Midbrain (tissue), 1 donor: ENCODE measurements at places on chromosomes 1 and 21.
A peak's percentile ranks its signal among the peaks of the same experiment; 100 is the strongest.

DNA sequence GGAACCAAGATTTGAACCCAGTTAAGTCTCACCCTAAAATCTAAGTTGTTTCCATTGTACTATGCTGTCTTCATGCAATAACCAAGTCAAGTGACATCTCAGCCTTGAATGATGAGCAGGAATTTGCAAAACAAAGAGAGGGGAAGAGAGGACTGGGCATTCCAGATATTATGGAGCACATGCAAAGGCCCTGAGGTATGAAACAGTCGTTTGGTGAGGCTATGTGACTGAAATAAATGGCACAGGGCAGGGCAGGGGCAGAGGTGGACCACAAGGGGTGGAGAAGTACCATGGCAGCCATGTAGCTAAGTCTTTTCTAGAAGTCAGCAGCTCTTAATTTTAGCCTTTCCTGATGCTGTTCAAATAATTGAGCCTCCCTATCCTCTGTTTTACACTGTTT, 37.6 kb upstream of the RAP1A start:
- DNase-seq = no peak

DNA sequence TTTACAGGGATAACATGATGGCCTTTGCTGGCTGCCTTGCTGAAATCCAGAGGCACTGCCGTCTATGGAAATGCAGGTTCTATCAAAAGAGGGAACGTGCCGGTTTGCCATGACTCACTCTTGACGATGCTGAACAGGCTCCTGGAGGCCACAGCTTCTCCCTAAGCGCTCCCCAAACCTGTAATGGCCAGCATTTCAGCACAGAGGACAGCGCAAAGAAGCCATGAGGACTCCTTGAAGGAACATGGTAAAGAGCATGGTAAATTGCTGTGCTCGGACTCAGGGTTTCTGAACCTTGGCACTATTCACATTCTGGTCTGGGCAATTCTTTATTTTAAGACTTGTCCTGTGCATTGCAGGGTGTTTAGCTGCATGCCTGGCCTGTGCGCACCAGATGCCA, 217.5 kb downstream of the CAMTA1 start:
- no peak for DNase-seq

DNA sequence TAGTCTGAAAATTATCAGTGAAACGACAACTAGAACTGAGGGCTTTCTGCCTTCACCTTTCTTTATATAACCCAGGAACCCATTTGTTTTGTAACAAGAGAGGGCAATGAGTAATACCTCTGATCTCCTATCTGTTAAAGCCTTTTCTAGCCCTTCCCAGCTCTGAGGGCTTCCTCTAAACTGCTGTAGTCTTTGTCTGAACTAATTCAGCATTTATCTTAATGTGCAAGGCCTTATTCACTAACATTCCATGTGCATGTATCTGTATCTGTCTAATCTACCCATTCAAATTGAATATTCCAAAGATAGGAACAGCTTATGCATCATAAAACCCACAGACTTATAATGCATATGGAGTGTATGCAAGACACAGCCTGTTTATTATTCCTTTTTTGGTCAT, 167.1 kb downstream of the LYPLAL1 start:
- DNase-seq = no peak

- DNase-seq = no peak
Measured at GRCh38 chr1:162388615-162389014, 7.1 kb downstream of the C1orf226 start.

DNA sequence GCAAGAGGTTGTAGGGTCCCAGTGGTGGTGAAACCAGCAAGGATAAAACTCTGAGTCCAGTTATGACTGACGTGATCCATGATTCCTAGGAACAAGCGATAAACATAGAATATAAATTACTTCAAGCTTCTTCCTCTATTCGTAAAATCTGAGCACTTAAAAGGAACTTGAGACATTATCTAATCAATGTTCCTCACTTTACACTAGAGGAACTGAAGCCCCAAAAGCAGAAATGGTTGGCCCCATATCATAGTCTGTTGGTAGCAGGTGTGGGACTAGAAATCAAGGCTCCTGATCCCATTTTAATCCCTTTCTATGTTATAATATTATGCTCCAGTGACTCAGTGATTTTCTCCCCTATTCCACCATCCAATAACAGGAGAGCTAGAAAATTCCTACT, 21.9 kb upstream of the MNDA start:
- no peak for DNase-seq

- DNase-seq = no peak
Measured at GRCh38 chr1:18730321-18730720, 99.7 kb downstream of the PAX7 start.

- DNase-seq = no peak
Measured at GRCh38 chr1:156744786-156745419, 4.0 kb upstream of the MRPL24 start.

- DNase-seq = no peak
Measured at GRCh38 chr1:23422241-23422877, 2.2 kb downstream of the TCEA3 start.

DNA sequence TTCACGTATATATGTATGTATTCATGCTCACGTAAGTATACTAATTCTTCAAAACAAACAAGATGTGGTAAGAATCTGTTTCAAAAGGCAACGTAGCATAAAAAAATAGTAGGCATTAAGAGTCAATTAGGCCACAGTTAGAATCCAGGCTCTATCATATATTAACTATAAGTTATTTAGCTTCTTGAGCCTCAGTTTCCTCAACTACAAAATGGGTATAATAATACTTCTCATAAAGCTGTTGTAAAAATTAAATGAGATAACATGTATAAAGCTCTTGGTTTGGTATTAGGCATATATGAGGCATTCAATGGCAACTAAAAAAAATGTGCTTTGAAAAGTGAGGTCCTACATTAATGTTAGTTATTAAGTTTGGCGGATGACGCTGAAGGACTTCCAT, 9.2 kb downstream of the B3GALNT2 start:
- no peak for DNase-seq

GRCh38 chr1:32759997-32760623, 57.0 kb downstream of the YARS1 start:
- DNase-seq = no peak

DNA sequence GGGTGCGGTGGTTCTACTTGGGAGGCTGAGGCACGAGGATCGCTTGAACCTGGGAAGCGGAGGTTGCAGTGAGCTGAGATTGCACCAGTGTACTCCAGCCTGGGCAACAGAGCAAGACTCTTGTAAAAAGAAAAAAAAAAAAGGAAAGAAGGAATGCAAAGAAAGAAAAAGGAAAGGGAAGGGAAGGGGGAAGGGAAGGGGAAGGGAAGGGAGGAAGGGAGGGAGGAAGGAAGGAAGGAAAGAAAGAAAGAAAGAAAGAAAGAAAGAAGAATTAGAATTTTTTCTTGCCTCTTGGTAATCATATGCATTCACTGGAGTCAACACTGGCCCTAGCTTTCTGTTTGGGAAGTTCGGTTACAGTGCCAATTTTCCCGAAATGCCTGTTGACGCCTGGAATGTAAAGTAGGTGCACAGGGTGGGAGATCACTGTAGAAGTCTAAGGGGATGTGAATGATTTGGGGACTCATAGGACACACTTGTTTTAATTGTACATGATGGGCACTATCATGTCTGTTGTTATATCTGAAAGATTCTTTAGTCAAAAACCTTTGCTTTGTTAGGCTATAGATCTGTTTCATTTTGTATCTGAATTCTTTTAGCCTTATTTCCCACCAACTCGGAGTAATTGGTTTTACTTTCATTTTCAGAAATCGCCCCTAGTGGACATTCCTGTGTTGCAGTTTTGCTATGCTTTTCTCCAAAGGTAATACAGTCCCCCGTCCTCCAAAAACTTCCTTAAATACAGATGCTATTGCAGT, 59.8 kb upstream of the MORC3 start:
- peak; percentile 73 for DNase-seq

GRCh38 chr1:89800022-89800655, 20.7 kb upstream of the LRRC8D start:
- no peak for DNase-seq

- peak; percentile 47 for DNase-seq
Measured at GRCh38 chr1:26417111-26417759, 6.6 kb downstream of the LIN28A start.

- DNase-seq = no peak
Measured at GRCh38 chr1:197384471-197384870, 116.4 kb downstream of the CRB1 start.

DNA sequence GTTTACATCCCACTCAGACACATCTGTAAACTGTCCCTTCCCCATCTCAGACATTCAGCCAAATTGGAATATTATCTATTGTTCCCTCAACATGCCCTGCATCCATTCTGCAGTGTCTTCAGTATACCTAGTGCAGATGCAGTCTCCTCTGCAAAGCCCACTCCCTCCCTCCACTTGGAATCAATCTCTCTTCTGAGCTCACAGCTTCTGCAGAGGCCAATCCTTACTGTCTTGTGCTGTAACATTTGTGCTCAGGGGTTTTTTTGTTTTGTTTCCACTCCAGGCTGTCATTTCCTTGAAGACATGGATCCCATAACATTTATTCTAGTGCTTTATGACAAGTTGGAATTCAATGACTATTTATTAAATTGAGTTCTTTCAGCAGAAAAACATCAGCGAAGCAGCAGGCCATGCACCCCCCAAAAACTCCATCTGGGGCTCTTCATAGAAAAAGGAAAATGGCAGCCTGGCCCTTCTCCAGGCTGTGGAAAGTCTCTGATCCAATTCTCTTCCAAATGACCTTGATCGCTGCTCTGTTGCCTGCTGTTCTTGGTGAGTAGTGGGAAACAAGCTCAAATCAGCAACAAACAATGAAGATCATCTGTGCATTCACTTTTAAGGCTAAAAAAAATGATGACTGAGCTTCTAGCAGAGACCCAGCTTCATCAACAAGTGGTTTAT, 8.7 kb downstream of the C4BPA start:
- no peak for DNase-seq

DNA sequence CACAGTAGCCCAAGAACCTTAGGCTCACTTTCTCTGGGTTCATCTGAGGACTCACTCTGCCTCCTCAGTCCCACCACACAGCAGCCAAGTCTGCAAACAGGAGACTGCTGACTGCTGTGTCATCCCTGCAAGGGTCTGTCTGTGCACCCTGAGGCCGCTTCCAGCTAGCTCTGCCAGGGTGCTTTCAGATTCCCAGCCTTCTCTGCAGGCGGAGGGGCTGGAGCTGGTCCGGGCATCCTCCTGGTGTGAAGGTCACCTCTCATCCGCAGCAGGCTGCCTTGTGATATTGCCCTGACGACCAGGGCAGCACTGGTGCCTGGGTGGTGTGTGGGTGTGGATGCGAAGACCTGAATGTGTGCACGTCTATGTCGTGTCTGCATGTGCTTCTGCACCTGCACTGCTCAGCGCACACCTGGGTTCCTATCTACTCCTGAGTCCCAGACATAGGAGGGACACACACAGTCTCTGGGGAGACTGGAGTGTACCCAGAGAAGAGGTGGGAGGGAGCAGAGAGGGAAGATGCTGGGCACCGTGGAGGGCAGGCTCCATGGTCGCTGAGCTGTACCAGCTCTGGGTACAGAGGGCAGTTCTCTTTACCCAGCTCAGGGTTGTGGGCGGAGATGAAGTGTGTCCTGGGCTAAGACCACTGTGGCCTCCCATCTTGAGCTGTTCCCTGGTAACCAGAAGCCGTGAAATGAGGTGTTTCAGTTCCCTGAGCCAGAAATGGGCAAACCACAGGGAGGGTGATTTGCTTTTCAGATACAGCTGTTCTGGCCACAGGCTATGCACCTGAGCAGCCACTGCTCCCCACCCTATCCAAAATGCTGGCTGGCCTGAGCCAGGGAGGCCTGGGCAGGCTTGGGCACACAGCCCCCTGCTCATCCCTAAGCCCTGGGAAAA, 160.9 kb upstream of the CSF3R start:
- no peak for DNase-seq

GRCh38 chr1:31398246-31398645, 14.8 kb upstream of the SERINC2 start:
- no peak for DNase-seq

GRCh38 chr1:228897901-228898300, 162.6 kb downstream of the RHOU start:
- DNase-seq = no peak

GRCh38 chr1:194268839-194269238, 1082.4 kb upstream of the B3GALT2 start:
- DNase-seq = no peak

GRCh38 chr1:204155881-204156280, 4.0 kb upstream of the ETNK2 start:
- DNase-seq = no peak

GRCh38 chr21:33843216-33843615, 72.4 kb downstream of the ATP5PO start:
- DNase-seq = no peak

DNA sequence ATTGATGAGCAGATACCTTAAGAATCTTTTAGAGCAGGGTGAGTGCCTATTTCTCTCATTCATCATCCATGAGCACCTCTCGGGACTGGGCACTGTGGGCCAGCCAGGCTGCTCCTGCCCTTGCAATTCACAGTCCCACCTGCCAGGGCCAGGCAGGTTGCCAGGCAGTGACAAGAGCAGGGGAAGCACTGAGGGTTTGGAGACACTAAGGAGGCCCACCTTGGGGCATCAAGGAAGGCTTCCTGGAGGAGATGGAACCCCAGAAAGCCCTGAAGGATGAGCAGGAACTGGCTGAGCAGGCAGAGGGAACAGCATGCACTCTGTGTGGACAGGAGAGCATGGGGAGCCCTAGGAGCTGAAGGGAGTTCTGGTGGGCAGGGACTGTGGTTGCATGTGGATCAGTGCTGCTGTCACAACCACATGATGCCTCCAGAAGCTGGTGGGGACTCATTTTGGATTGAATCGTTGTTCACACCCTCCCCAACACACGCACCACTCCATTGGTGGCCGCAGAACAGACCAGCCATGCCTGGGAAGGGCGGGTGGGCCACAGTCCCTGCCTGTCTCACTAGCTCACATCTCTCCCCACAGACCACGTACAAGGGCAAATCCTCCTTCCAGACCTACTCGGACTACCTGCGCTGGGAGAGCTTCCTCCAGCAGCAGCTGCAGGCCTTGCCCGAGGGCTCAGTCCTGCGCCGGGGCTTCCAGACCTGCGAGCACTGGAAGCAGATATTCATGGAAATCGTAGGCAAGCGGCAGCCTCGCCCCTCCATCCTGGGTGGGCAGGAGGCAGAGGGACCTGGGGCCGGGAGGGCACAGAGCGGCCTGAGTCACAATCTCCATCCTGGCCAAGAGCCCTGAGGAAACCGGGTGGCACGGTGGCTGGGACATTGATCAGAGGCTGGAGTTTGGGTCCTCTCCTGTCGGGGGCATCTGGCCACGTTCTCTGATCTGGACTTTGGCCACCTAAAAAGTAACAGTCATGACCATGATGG, 55.1 kb downstream of the DISP3 start:
- DNase-seq = no peak

- DNase-seq = no peak
Measured at GRCh38 chr21:42172596-42173483, 46.1 kb upstream of the ABCG1 start.

- DNase-seq = no peak
Measured at GRCh38 chr1:91621360-91621759, 120.7 kb downstream of the CDC7 start.

- DNase-seq = no peak
Measured at GRCh38 chr21:40723317-40723716, 123.6 kb downstream of the DSCAM start.

DNA sequence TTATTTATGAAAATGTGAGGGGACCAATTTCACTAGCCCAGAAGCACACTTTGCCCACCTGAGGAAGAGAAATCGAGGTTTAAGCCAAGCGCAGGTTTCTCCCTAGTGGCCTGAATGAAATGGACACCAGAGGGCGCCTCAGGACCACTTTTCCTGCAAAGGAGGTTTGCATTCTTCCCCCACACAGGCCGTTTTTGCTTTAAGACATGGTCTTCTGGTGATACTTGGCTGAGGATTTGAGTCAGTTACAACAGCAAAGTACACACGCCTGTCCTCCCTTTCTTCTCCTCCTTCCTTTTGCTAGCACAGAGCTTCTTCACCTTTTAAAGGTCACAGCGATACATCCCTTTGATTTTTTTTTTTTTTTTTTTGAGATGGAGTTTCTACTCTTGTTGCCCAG, 5.4 kb downstream of the PLA2G2E start:
- DNase-seq = peak; percentile 76
